NCI-H2171 treated with DMSO at 0.1 percent for 48 hours (cell line): ENCODE measurements at places on chromosomes 12 and 14.

DNA sequence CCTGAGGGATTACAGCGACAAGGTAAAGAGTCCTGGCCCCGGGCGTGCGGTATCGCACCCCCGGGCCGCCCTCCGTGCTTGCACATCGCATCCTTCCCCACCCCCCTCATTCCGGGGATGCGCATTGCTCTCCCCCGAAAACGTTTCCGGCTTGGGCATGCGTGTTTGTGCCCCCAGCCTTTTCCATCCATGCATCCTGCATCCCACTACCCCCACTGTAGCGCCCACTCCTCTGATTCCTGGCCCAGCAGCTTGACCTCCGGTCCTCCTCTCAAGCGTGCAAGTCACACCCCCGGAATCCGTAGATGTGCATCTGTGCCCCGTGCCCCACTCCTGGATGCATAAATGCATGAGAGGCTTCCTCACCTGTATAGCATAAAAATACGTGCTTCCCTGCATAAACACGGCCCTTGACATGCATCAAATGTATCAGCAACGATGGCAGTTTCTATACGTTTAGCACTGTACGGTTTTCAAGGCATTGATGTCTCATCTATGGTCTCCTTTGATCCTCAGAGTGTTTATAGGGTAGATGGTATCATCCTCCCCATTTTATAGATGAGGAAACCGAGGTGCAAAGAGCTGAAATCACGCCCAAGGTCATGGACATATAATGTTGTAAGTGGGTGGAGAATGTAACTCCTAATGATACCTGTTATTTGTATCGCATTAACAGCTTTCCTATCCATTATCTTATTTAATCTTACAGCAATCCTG is 484 bp downstream of the RIC8B start:
- no peak for DNase-seq

- DNase-seq, result no peak
Measured at GRCh38 chr12:45789025-45789424, 59.5 kb downstream of the ARID2 start.

DNA sequence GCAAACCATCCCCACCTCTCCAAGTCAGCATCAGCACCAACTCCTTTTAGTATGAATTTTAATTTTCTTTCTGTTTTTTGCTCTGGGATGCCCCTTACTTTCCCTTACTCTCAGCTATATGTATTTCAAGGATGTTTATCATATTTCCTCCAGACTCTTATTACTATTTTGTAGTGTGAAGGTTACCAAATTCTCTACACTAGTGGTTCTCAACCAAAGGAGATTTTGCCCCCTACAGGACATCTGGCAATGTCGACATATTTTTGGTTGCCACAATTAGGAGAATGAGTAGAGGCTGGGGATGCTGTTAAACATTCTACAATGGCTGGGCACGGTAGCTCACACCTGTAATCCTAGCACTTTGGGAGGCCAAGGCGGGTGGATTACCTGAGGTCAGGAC is 29.1 kb upstream of the SOS2 start:
- no peak for DNase-seq

- no peak for DNase-seq
Measured at GRCh38 chr14:94049625-94050023, 23.5 kb downstream of the OTUB2 start.

DNA sequence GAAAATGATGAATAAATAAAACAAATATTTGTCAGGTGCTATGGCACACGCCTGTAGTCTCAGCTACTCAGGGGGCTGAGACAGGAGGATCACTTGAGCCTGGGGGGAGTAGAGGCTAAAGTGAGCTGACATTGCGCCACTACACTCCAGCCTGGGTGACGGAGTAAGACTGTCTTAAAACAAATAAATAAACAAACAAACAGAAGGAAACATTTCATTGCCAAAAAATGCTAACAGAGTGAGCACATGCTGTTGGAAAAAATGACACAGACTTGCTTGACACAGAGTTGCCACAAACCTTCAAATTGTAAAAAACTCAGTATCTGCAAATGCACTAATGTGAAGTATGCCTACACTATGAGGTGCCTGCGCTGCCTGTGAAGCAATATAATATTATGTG is 50.8 kb upstream of the AP4S1 start:
- no peak for DNase-seq

- no peak for DNase-seq
Measured at GRCh38 chr14:62557416-62557815, 487.8 kb downstream of the KCNH5 start.

DNA sequence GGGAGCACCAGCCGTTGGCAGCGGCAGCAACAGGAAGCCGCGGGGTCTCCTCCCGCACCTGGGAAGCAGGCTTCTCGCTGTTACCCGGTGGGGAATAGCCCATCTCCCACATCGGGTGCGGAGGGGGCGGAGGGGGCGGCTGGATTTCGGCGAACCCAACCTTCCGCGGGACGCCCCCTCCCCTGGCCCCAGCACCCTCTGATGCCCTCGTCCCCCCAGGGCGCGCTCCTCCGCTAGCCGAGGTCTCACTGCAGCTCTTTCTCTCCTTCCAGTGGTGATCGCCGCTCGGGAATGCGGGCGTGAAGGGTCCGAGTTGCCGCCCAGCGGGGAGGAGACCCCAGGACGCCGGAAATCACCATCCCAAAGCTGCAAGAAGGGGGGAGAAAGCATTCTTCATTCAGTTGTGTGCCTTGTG is 303 bp downstream of the SAMD4A start:
- no peak for DNase-seq

DNA sequence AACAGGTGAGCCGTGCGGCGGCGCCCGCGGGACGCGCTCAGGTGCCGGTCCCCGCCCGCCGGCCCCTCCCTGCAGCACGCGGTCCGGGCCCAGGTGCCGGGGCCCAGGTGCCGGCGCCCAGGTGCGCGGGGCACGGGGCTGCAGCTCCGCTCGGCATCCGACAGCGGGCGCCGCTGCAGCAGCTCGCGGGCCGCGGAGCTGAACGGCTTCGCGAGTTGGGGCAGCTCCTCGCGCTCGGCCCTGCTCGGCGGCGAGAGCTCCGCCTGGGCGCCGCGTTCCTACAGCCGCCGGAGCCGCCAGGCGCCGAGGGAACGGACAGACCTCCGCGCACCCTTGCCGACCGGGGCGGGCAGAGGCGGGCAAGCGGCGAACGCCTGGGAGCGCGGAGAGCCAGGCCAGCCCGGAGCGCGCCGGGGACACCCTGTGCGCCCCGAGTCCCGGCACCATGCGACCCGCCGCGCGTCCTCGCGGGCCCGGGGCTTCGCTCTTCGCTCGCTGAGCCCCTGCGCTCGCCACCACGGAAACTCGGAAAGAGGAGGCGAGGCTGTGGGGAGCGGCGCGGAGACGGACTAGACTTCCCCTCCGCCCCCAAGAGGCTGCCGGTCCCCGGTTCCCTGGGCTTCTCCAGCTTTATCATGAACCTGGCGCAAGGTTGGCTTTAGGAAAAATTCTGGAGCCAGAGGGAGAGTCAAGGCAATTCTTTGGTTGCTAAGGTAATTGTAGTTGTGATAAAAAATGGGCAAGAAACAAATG is at the start of gene RGS6:
RGS6 (plus strand) TSS at position 201 of the 753 bp plus-strand sequence.
- DNase-seq, result peak; percentile 65

- no peak for DNase-seq
Measured at GRCh38 chr14:97077687-97078086, 280.5 kb downstream of the VRK1 start.
